ENCODE measurements at places on chromosomes 13 and 19.
A peak's percentile ranks its signal among the peaks of the same experiment; 100 is the strongest.

GRCh38 chr13:57128909-57129308 lies 11.8 kb upstream of the PRR20A start:
- no peak for DNase-seq

GRCh38 chr13:112451512-112452379 lies 75.6 kb downstream of the SPACA7 start:
- DNase-seq, result peak; percentile 70

GRCh38 chr19:45884682-45885555 lies 1.0 kb downstream of the IRF2BP1 start:
- DNase-seq, result no peak

DNA sequence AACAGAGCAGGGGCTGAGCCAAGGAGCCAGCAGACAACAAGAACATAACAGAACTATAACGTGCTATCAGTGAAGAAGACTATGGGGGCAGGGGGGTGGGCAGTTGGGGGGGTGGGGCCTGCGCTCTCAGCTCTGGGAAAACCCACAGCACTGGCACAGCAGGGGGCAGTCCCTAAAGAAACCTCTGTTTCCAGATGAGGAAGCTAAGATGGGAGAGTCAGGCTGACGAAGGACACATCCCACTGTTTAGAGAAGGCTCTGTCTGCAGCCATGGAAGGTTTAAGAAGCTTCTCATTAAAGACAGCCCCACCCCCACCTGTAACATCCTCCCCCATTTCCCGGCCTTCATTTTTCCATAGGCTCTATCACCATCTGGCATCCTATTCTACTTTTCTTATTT lies 7.1 kb upstream of the DOCK9 start:
- no peak for DNase-seq

- DNase-seq, result no peak
Observed at GRCh38 chr13:49936968-49937273, 781 bp upstream of the SPRYD7 start.

DNA sequence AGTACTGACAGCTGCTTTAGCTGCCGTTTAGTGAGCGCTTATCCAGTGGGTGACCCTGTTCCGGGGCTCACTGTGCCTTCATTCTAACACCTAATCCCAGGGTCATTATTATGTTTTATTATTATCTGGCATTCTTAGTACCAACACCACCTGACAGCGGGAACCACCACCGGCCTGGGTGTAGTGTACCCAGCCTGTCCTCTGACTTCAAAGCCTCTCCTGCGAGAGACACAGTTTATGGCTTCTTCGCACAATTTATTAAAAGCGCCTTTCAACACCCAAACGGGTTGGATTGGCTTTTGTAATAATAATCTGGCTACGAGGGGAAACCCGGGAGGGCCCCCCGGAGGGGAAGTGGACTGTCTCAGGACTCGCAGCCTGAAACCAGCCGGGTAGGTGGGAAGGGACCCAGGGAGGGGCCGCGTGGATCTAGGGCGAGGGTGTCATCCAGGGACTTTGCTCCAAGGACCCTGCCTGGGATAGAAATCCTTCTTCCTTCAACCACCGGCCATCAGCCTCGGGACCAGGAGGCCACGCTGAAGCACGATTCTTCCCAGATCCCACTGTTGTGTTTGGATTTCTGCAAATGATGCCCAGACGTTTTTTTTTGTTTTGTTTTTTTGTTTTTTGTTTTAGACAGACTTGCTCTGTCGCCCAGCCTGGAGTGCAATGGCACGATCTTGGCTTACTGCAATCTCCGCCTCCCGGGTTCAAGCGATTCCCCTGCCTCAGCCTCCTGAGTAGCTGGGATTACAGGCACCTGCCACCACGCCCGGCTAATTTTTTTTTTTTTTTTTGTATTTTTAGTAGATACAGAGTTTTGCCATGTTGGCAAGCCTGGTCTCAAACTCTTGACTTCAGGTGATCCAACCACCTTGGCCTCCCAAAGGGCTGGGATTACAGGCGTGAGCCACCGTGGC lies 1.6 kb upstream of the ZBTB7A start:
- DNase-seq, result no peak

DNA sequence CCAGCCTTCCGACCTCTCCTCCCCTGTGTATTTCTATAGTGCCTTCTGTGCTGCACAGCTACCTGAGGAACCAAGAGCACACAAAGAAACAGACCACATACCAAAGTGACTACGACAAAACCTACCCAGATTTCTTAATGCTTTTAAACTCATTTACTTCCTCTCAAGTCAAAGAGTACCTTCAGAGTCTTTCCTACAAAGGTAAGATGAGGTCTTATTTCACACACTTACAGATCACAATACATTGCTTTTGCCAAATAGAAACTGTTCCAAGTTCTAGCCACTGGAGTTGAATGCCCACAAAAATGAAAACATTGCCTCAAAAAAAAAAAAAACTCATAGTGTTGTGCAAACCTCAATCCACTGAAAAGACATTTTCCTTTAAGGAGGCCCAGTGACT lies 36.4 kb downstream of the TEX26 start:
- no peak for DNase-seq

- no peak for DNase-seq
Observed at GRCh38 chr19:15418231-15418578, 583 bp downstream of the AKAP8L start.

DNA sequence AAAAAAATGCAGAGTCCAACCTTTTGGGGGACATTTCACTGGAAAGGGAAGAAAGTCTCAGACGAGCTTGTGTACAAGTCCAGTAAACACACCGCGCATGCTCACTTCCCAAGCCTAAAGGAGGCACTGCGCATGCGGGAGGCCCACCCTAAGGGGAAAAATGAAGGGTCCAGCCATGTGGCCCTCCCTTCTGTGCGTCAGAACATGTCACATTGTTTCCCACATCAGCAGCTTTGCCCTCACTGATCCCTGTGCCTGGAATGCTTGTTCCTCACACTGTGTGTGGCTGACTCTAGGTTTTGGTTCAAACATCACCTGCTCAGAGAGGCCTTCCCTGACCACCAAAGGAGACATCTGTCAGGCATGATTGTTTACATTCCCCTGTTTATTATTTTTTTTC lies 4.4 kb downstream of the ELSPBP1 start:
- no peak for DNase-seq

DNA sequence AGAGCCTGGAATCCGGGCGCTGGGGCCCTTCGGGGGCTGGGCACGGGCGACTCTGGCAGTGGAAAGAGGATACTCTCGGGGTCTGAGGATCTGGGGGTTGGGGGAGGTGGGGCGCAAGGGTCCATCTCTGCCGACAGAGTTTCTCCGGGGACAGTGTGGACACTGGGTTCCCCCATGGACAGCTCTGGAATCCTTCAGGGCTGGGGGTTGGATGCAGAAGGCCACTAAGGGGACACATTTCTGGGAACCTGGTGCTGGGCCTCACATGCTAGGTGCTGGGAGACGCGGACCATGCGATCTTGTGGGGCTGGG lies 2.3 kb downstream of the TGFBR3L start:
- DNase-seq, result no peak

DNA sequence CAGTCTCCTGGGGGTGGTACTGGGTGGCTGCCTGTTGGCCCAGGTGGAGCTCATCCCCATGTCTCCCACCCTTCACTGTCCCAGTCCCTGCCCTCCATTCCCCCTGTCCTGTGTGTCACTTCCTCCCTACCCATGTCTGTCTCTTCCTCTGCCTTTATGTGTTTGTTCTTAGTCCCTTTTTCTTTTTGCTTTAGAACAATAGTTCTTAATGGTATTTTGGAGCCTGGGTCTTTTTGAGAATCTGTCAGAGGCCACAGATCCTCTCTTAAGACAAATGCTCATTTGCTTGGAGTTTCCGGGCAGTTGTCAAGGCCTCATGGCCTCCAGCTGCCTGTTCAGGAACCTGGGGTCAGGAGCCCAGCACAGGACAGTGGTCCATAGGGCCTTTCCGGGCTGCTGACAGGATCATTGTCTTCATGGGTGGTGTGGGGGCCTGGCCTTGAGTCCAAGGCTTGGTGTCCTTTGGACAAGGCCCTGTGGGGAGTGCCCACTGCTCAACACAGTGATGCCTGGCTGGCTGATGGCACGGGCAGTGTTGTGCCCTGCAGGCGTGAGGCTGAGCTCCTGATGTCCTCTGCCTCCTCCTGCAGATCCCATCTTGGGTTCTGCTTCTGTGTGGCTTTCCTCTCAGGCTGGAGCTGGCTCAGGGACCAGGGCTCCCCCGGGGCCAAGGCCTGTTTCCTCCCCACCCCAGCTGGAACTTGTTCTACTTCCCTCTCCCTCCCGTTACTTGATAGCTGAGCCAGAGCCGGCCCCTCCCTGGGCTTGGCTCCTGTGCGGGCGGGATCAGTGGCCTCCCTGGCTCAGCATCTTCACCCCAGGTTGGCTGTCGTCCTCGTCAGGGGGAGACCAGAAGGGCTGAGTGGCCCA lies 3.5 kb downstream of the EGLN2 start:
- DNase-seq, result no peak

DNA sequence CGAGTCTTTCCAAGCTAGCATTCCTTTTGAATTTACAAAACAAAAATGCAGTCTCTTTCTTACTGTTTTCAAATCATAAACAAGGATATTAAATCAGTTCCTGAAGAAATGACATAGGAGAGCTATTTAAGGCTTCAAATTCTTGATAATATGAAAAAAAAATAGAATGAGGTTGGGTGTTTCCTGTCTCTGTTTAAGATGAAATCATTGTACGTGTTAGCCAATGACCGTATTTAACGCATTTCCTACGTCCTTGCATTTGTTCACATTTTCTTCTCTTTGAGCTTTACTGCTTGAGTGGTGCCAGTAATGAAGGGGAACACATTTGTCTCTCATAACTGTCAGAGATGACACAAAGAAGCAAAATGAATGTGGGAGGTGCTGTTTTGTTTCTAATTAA lies 821.3 kb downstream of the DIAPH3 start:
- DNase-seq, result no peak

DNA sequence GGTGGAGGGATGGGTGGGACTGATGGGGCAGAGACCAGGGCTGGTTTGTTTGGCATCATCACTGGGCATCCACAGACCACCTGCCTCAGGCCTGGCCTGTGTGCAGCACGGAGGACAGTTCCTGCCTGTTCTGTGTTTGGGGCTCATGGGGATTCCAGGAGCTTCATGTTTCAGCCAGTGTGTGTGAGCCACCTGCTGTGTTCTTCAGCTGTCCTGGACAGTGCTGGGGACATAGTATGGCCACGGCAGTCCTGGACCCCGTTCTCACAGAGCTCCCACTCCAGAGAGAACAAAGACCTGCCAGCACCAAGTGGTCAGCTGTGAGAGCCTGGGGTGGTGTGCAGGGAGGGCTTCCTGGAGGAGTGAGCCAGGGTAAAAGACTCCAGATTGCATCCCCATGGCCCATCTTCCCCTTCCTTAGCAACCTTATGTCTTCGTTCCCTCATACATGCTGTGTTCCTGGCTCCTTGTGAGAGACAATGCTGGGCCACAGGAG lies 2.0 kb upstream of the CCDC97 start:
- no peak for DNase-seq

DNA sequence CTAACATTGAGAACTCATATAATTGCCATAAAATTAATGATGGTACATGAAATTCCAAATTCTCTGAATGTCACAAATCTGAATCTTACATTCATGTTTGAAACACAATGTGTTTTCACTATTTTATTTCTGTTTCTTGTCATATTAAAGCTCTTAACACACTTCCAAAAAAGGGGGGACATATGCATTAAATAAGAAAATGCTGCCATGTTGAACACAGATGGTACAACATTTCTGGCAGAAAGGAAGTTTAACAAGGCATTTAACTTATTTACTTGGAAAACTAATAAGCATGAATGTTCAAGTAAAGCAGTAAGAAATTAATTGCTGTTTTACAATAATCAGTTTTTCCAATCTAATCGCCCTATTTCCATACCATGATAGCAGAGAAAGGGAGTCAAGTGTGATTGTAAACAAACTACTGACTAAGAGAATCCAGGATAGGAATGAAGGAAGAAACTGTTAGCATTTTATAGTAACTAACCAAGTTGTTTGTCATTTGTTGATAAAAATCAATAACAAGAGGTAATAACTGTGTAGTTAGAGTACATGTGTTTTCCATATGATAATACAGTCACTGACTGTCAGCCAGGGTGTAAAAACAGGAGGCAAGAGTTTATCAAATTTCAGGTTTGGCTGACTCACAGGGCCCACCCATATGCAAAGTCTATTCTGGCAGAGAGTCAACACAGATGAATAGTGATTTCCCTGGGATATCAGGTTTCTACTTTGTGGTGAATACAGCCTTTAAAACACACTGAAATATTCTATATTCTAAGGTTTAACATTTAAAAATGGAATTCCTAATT lies 5.7 kb upstream of the FOXO1 start:
- no peak for DNase-seq

DNA sequence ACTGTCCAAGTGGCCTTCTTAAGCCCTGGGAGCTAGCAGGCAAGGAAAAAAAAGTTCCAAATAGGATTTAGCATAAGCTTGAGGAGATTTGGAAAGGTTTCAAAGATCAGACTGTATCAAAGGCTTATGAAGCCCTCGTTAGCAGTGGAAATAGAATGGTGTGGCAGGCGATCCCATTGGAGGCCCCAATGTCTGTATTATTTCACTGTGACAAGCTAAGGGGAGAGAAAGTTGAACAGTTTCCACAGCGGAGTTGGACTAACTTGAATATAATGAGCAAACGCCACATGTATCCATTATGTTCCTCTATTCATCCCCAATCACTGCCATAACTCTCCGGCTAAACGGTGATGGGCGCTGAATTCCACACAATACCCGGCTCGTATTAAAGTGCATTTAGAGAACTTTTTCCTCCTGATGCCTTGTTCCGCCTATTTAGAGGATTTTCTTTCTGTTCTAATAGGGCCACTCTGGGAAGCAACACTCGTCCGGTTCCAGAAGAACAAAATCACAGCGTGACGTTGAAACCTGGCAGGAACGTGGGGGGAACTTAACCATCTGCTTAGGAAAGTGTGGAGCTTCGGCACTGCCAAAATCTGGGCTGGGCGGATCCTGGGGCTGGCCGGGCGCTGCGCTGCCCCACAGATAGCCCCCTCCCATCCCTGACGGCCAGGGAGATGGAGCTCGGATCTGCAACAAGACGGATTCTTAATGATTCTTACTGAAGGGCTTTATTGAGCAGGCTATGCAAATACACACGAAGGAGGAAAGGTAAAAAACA lies 1.0 kb upstream of the PCDH8 start:
- DNase-seq, result no peak

GRCh38 chr13:43728421-43728820 lies 58.4 kb downstream of the ENOX1 start:
- no peak for DNase-seq

DNA sequence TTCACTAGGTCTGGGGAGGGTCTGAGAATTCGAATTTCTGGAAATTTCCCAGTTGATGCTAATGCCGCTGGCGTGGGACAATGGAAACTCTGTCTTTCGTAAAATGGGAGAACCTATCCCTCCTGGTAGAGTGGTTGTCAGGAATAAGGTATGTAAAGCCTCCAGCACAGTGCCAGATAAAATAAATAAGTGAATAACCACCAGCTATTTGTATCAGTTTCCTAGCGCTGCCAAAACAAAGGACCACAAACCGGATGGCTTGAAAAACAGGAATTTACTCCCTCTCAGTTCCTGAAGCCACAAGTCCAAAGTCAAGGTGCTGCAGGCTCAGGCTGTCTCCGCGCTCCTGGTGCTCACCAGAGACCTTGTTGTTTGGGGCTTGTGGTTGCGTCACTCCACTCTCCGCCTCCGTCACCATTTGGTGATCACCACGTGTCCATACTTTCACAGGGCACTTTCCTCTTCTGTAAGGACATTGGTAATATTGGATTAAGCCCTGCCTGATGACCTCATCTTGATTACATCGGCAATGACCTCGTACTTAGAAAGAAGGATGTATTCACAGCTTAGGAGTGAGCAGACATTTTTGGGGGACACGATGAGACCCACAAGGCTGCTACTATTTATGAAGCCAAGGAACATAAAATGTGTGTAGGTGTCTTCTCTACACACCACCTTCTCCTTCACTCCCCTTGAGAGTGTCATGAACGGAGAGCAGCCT lies 428.5 kb downstream of the IRS2 start:
- DNase-seq, result no peak
